ENCODE measurements at places on chromosomes 3 and 15.
A peak's percentile ranks its signal among the peaks of the same experiment; 100 is the strongest.

DNA sequence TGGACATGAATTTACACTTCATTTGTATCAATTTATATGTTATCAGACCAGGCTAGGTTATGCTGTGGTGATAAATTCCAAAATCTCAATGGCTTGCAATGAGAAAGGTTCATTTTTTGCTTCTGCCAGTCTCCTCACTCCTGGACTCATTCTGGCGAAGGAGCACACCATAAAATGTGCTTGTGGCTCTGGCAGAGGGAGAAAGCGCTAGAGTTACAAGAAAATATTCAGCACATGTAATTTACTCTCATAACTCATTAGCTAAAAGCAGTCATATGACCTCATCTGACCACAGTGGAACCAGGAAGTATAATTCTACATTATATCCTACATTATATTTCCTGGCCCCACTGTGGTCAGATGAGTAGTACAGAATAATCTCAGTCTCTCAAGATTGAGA is 193.8 kb downstream of the BCHE start:
- peak; percentile 5 for DNase-seq

- DNase-seq: no peak
Observed at GRCh38 chr3:40465456-40465855, 8.3 kb downstream of the RPL14 start.

DNA sequence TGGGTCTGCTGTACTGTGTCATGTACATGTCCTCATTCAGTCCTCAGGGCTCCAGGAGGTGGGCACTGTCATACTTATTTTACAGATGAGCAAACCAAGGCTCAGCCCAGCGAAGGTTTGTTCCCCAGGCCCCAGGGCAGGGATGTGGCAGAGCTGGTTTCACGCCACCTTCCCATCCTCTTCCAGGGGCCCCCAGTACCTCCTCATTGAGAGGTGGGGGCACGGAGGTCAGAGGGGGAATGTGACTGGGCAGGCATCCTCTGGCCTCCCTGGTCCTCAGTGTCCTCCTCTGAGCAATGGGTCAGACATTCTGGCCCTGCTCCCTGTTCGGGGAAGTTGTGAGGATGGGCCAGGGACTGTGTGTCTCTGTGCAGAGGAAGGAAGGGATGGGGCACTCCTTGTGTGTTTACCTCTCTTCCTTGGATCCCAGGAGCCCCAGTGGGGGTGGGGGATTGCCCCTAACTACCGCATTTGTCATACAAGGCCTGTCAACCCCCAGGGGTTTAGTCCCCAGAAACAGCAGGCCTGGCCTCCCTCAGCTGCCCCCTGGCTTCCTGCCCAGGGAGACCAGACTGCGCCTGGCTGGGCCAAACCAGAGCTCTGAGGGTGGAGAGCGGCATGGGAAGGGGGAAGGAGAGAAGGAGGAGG is 65.9 kb upstream of the LCTL start:
- no peak for DNase-seq

GRCh38 chr3:97815149-97815917 is 6.5 kb upstream of the CRYBG3 start:
- DNase-seq: peak; percentile 72

DNA sequence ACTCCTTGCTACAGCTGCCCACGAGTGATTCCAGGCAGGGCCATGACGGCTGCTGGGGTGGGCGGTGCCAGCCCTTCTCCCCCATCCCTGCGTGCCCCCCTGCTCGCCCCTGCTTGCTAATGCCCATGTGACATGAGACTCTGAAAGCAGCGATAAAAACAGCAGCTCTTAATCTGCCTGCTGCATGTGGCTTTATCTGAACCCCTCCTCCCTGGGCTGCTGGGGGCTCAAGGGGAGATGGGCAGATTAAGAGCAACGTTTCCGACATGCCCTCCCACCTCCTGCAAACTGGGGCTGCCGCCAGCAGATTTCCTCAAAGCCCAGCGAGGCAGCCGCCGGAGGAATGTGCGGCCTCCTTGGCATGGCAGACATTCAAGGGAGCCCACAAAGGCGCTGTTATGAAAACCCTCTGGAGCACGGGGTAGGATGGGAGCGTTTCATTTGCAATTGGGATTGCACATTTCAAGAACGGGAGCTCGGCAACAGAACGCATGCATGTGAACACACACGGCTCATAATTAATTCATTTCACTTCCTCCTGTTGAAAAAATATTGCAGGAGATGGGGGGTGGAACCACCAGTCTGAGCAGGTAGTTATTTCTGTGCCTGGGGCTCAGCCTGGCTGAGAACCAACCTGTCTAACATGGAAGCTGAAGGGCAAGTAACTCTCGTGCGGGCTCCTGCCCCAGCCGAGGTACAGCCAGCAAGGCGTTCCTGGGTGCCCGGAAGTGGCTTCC is 504.2 kb upstream of the PROK2 start:
- peak; percentile 37 for DNase-seq

- DNase-seq: peak; percentile 56
Observed at GRCh38 chr3:194069421-194070219, 66.3 kb upstream of the HES1 start.

- DNase-seq: no peak
Observed at GRCh38 chr3:98796334-98796733, 33.2 kb downstream of the ST3GAL6 start.

GRCh38 chr3:195021692-195022091 is 249.3 kb downstream of the XXYLT1 start:
- DNase-seq: no peak
